ENCODE measurements at places on chromosomes 1 and 21. TPM values are rescaled to one million over a fixed set of nuclear protein-coding genes. Genes with fewer than 3 reads are reported as not detected.
A peak's percentile ranks its signal among the peaks of the same experiment; 100 is the strongest.

Gene LORICRIN
- not detected for polyA plus RNA-seq

Gene NUDT4B
- not detected for polyA plus RNA-seq

Gene FLG2
- polyA plus RNA-seq, result 0.07 TPM

Gene KCND3
- polyA plus RNA-seq, result 1.2 TPM

Gene TTLL7
- polyA plus RNA-seq, result 5.4 TPM

Gene GUCA2A
- polyA plus RNA-seq, result not detected

Gene C1QC
- 13.7 TPM for polyA plus RNA-seq

Gene SH2D1B
- polyA plus RNA-seq, result 0.08 TPM

Gene PROX1
- polyA plus RNA-seq, result 8.0 TPM

Gene RIMS3
- polyA plus RNA-seq, result 1.9 TPM

Gene IVL
- polyA plus RNA-seq, result not detected

Gene IPP
- polyA plus RNA-seq, result 27.2 TPM

Gene OR2T33
- not detected for polyA plus RNA-seq

Gene ARHGEF10L
- polyA plus RNA-seq, result 36.5 TPM

Gene LRRC8D
- polyA plus RNA-seq, result 42.3 TPM

Gene RGS13
- polyA plus RNA-seq, result not detected

Gene CHRNB2
- polyA plus RNA-seq, result 0.47 TPM

Gene ELK4
- 16.2 TPM for polyA plus RNA-seq

Gene MROH7
- 4.1 TPM for polyA plus RNA-seq

Gene DRAXIN
- 1.3 TPM for polyA plus RNA-seq

DNA sequence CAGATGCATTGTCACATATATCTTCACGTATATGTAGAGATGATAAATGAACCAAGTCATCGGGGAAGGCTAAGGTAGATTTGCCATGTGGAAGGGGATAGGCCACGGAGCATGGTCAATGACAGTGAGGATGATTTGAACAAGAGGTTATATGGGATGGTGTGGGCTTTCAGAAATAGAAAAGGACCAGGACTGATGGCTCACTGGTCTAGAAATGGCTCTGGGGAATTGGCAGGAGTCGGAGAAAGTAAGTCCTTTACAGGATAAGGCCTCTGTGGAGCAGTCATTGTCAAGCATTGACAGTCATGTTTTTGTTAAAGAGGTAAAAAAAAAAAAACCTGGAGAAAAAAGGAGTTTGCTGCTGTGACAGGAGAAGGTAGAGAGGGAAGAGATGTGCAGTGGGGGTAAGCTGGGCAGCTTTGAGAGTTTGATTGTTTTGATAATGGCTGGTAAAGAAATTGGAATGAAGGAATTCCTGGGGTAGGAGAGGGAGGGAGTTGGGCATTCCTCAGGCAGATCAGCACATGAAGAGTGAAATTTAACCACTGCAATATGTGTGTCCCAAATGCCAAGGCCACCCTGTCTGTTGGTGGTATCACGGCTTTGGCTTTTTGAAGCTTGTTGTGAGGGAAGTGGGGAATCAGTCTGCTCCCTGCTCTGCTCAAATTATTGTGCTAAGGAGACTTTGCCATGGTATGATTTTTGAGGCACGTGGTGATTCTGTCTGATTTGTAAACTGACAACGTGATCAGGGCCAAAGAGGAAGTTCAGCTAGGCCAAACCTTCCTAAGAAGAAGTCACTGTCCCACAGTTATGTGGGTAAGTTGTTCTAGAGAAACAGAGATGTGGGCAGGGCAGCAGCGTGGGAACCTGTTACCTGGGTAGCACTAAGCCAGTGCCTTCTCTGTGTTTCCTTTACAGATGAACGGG lies 26.0 kb downstream of the MACF1 start:
- DNase-seq, result no peak

GRCh38 chr1:110615548-110616130 lies 9.5 kb upstream of the KCNA2 start:
- no peak for DNase-seq

GRCh38 chr1:155977690-155978324 lies 540 bp downstream of the ARHGEF2 start:
- DNase-seq, result no peak

GRCh38 chr1:234022302-234022701 lies 117.8 kb downstream of the SLC35F3 start:
- no peak for DNase-seq

DNA sequence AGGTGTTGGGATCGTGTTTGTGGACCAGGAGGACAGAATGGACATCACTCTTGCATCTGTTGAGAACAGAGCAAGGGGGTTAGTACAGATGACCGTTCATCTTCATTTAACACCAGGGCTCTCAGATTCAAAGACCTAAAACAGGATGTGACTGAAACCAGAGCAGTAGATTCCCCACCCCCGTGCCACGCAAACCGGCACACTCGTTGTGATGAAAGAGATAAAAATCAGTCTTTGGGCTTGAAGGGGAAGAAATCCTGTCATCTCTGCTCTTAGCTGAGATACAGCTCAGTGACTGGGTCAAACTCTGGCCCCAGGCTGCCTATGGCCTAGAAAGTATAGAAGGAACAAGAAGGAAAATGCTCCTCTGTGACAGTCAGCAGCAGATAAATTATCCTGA lies 146.2 kb upstream of the KRTAP19-8 start:
- DNase-seq, result no peak

GRCh38 chr1:228341450-228341813 lies 65.2 kb downstream of the TRIM11 start:
- DNase-seq, result no peak

- no peak for DNase-seq
These were observed 1.0 kb downstream of the PLPP3 start for GRCh38 chr1:56578138-56578962.

DNA sequence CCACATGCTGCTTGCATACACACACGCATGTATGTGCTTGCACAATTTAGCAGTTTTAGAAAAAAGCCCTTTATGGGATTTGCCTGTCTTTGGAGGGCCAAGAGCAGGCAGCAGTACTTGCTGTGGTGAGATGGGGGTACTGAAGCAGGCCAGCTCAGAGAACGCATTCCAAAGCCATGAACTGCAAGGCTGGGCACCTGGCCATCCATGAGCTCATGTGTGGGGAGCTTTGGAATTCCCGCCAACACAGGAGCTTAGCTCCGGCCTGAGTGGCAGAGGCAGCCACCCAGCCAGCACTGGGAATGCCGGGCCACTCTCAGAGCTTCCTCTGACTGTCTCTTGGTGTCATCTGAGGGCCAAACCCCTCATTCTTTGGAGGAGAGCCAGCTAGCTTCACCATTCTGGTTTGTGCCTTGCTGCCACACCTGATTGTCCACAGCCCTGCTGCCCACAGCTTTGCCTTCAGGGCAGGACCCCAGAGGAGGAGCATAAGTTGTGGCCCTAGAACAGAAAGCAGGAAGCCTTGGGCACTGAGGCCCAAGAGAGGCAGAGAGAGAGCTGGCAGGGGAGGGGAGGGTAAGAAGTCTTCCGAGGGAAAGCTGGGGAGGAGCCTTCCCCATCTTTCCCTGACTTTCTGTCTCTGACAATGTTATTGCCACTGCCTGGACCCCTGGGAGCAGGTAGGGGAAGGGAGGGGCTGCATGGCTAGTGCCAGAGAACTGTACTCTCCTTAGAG lies 92.1 kb upstream of the POU3F1 start:
- peak; percentile 36 for DNase-seq

DNA sequence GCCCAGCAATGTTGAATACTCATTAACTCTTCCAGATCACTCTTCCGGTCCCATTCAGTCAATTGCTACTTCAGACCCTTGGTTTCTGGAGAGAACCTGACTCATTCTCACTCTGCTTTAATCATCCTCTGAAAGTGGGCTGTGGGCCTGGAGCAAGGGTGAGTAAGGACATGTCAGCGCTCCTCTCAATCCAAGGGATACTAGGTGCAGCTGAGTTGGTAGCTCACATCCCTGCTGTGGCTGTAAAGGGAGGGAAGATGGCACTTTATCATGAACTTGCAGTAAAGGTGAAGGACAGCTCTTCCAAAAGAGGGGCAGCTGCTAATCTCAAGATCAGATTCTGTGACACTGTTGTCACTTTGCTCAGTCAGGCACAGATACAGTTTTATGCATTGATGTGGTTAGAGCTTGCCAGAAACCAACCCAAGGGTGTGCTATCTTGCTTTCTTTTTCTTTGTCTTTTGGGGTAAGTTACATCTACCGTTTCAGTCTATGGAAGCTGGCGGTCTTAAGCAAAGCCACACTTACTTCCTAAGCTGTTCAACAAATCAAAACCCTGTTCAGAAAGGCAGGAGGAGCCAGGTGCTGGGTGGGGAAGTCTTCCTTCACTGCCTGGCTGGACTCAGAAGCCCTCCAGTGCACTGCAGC lies 26.5 kb upstream of the NTPCR start:
- no peak for DNase-seq

GRCh38 chr1:193533853-193534252 lies 347.4 kb upstream of the B3GALT2 start:
- DNase-seq, result no peak

DNA sequence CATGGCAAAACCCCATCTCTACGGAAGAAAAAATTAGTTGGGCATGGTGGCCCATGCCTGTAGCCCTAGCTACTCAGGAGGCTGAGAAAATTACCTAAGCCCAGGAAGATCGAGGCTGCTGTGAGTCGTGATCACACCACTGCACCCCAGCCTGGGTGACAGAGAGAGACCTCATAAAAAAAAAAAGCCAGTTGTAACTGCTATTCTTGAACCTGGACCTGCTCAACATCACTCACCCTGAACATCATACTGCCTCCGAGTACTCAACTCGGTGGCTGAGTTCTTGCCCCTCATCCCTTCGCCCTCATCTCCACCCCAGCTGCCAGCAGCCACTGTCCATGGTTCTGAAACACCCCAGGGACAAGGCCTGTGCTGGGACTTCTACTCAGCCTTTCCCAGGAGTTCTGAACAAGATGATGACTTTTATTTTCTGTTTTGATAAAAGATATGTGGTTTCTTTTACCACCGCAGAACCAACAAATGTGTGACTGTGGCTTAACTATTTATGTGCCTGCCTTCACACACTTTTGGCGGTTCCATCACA lies 5.4 kb upstream of the DISP3 start:
- DNase-seq, result peak; percentile 55

DNA sequence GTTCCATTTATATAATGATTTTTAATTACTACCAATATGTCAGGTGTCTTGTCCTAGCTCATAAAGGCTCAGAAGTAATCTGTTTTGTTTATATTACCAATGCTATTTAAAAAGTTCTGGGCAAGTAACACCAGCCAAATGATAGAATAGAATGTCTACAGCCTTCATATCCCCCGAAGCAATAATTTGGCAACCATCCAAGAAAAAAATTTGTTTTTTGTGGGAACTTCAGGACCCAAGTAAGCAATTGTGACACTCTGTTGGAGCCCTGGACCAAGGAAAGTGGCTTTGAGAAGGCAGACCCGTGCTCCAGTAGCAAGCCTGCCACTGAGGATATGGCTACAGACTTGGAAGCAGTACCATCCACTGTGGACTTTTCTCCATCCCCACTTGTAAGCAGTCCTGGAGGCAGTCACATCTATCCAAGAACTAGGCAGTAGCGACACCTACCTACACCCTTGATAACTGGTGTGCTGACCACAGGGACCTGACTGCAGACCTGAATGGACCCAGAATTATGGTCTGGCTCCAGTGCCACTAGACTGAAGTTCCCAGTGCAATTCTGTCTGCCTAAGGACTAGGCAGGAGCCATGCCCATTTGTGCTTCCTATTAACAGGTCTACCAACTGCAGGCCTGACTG lies 870.7 kb upstream of the ADGRL2 start:
- DNase-seq, result no peak

DNA sequence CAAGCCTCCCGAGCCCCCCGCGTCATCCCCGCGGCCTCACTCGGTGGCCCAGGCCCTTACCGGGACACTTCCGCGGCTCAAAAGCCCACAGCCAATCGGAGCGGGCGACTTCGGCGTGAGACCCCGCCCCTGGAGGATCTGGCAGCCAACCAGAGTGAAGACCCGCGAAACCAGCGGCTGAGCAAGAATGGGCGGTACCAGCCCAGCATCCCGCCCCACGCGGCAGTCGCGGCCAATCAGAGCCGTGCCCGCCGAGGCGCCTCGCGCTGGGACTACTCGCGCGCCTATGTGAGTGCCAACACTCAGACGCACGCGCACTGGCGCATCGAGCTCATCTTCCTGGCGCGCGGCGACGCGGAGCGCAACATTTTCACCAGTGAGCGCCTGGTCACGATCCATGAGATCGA lies 22.5 kb downstream of the DISP3 start:
- no peak for DNase-seq

DNA sequence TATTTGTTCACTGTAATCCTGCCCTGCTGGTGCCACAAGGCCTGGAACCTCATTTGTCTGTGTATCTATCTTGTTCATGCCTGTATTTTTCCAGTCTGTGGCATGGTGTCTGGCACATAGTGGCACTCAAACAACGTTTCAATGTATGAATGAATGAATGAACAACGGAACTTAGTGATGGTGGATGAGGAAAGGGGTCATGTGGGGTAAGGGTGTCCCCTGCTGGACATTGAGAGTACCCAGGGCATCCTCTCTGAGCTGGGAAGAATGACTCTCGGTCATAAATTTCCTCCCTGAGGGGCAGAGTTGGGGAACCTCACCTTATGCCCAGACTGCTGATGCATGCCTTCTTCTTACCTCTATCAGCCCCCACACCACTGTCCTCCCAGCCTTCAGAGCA lies 18.9 kb upstream of the ZNF683 start:
- no peak for DNase-seq

DNA sequence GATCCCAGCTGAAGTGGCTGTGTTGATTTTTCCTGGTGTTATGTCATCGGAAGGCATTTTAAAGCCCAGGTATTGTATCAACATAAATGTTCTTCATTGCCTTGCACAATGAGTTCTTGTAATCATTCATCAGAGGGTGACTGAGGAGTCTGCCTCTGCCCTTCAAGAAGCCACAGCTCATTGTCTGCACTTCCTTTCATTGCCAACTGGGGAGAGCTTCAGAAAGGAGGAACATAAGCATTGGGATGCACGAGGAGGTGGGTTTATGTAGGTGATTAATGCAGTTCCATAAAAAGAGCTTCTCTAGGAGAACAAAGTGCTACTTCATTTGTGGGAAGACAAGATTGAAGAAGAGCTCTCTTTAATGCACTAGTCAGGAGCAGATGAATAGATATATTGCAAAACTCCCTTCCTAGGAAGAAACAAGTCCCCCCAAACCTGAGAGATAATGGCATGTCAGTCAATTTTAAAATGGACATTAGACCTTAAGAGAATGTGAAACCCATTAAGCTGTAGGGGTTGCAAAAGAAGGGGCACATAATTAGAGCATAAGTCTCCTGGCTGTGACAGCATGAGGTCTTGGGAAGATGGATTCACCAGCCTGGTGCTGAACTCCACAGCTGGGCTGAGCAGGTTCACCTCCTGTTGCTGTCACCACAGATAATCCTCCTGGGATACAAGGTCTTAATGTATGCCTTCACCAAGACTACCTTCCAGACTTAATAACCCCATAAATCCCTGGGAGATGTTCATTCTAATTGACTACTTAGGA lies 124.6 kb downstream of the BACH1 start:
- no peak for DNase-seq

Data from right renal cortex interstitium (tissue), 3 donors.